ENCODE measurements at places on chromosomes 2 and 18.
A peak's percentile ranks its signal among the peaks of the same experiment; 100 is the strongest.

- DNase-seq, result no peak
Measured at GRCh38 chr2:222753251-222753824, 81.9 kb downstream of the MOGAT1 start.

- no peak for DNase-seq
Measured at GRCh38 chr2:9112079-9112721, 94.4 kb upstream of the ASAP2 start.

- no peak for DNase-seq
Measured at GRCh38 chr2:108257757-108258331, 18.1 kb downstream of the SULT1C3 start.

GRCh38 chr2:239948100-239948881 lies 76.9 kb downstream of the NDUFA10 start:
- DNase-seq, result no peak

GRCh38 chr2:120785228-120785966 lies 49.7 kb downstream of the GLI2 start:
- no peak for DNase-seq

DNA sequence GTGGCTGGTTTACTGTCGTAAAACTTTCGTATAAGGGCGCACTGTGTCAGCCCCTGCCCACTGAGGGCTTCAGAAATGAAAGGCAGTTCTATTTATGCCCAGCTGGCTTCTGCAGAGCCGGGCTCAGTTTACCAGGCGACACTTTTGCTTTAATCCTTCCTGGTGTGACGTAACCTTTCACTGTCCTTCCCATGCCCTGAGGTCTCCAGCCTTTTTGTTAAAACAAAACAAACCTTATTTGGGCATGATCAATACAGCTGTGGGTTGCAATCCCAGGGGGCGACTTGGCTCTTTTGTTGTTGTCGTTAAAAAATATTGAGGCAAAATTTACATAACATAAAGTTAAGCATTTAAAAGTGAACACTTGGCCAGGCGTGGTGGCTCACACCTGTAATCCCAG lies 85.3 kb downstream of the AGAP1 start:
- DNase-seq, result no peak

- DNase-seq, result peak; percentile 37
Measured at GRCh38 chr2:12456293-12457106, 260.2 kb upstream of the TRIB2 start.

GRCh38 chr2:11996618-11997017 lies 250.2 kb downstream of the LPIN1 start:
- no peak for DNase-seq

GRCh38 chr2:25246001-25246400 lies 77.6 kb upstream of the POMC start:
- no peak for DNase-seq

GRCh38 chr2:240874715-240875227 lies 6.1 kb downstream of the AGXT start:
- DNase-seq, result no peak

DNA sequence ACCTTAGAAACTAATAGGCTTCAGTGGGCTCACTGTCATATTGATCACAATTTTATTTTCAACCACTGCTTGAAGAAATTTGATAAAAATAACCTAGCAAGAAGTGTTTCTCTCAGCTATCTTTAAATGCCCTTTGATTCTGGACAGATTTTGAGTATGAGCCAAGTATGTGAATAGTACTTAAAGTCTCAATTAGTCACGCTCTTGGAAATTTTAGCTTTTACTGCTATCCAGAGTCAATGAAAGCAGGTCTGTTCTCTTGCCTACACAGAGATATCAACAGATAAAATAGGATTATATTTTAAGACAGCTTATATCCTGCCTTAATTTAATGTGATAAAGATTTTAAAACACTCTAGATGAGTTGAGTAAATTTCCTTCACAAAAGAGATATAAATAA lies 337.3 kb downstream of the CBLN2 start:
- DNase-seq, result no peak

- no peak for DNase-seq
Measured at GRCh38 chr2:208370881-208371633, 35.5 kb upstream of the PTH2R start.

DNA sequence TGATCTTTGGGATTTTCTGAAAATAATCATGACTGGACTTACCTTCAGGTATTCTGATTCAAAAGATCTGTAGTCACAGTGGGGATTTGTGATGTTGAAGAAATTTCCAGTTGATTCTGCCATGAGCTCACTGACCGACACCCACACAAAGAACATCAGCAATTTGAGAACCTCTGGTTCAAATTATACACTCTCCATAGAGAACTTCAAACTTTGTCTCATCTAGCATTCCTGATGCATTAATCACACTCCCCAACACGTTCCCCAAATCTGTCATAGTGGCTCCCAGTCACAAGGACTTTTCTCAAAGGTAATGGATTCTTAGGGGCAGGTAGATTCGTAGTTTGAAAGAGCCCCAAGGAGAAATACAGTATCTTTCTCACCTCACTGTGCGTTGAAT lies 584.3 kb downstream of the FBXO15 start:
- DNase-seq, result no peak

All from stimulated activated CD8-positive, alpha-beta memory T cell treated with anti-CD3 and anti-CD28 coated beads, Interleukin-4, amount 100 ng/mL, for 4 hours (primary cell).